ENCODE measurements at places on chromosomes 7 and 10.

DNA sequence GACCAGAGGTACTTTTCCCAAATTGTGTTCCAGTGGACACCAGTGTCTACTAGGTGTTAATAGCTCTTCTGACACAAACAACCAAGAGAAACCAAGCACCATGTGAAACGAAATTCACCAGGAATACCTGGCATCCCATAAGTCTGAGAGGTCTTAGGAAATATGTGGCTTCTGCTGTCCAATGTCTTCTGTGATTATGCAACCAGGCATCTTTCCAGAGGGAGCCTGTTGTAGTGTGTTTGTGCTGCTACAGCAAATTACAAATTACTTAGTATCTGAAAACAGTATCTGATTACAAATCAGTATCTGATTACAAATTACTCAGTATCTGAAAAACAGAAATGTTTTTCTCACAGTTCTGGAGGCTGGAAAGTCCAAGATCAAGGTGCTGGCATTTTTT is 133.6 kb upstream of the NPVF start:
- DNase-seq = no peak

DNA sequence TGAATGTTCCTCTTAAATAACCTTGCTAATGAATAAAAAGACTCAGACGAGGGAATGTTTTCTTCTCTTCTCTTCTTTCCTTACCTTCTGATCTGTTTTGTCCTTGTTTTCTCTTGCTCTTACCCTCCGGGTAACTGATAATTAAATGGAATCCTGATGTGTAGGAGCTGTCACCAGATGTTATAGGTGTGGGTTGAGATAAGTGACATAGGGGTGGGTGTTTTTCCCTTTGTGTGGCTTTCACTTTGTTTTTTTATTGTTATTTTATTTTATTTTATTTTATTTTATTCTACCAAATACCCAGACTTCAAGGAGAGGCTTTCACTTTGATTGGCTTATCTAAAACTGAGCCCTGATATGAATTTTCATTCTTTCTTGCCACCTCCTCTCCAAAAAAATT is 25.5 kb downstream of the ANLN start:
- no peak for DNase-seq

- peak; percentile 55 for DNase-seq
These were observed 378 bp downstream of the PIK3AP1 start for GRCh38 chr10:96719850-96720421.

DNA sequence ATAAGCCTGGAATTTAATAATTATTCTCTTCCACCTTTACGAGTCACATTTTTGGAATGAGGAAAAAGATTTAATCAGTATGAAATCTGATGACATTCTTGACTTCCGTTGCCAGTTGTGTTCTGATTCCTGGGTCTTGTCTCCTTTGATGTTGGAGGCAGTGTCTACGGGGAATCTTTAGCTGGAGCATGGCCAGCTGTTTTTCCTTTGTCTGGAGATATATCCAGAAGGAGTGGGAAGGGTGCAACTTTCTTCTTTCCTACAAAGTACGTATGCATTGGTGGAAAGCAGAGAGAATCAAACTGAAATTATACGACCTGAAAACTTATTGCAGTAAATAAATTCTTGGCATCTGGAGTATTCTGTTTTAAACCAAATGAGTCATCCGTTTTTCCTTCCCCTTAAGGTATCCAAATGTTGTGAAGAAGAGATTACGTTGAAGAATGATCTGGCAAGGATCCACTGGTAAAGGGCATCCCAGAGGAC is 6.9 kb upstream of the GNG11 start:
- no peak for DNase-seq

DNA sequence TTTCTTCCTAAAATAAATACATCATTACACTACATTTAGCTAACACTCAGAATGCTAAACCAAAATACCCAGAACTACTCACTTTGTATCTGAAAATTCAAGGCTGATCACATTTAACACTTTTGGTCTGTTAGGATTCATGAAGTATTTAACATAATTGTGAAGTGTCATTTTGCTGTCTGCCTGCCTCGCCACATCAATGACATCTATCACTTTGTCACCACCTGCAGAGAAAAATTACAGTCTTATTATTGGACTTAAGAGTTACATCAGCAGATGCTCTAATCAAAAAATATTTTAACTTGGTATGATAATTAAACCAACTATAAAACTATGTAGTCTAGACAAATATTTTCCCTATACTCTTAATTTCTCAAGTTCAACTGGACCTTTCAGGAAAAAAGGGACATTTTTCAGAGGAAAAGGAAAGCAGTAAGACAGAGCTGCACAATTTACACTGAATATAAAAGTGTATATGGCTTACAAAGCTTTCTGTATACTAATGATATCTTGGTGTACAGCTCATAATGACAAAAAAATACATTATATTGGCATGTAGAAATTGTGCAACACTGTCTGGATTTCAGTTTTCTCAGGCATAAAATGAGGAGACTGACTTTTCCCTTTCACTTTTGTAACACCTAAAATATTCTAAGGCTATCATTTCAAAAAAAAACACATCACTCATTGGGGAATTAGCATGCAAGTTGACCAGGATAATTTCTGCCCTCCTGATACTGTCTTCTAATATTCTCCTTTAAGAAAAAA is 49.2 kb downstream of the KDM7A start:
- no peak for DNase-seq

DNA sequence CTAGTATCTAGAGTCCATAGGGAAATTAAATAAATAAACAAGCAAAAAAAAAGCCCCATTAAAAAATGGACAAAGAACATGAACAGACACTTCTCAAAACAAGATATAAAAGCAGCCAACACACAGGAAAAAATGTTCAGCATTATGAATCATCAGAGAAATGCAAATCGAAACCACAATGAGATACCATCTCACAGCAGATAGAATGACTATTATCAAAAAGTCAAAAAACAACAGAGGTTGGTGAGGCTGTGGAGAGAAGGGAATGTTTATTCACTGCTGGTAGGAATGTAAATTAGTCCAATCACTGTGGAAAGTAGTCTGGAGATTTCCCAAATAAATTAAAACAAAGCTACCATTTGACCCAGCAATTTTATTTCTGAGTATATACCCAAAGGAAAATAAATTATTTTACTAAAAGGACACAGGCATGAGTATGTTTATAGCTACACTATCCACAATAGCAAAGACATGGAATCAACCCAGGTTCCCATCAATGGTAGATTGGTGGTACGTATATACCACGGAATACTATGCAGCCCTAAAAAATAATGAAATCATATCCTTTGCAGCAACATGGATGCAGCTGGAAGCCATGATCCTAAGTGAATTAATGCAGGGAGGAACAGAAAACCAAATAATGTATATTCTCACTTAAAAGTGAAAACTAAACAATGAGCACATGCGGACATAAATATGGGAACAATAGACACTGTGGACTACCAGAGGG is 366.5 kb upstream of the SEMA3C start:
- DNase-seq = no peak

DNA sequence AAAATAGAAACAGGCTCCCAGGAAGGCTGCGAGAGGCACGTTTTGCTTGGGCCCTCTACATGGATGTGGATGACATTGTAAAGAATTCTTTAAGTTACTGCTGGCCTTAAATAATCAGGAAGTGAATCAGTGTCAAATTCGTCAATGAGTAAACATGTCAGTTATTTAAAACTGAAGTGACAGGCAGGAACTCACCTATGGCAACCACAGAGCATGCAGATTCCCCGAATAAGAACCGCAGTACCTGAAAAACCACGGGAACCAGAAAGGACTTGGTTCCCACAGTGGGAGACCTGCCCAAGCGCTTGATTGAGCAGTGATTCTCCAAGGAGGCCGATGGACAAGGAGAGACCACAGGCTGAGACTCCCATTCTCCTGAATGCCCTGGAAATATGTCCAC is 351.2 kb upstream of the AKR1E2 start:
- DNase-seq = no peak

GRCh38 chr10:44581996-44582395 is 197.1 kb upstream of the CXCL12 start:
- DNase-seq = no peak

DNA sequence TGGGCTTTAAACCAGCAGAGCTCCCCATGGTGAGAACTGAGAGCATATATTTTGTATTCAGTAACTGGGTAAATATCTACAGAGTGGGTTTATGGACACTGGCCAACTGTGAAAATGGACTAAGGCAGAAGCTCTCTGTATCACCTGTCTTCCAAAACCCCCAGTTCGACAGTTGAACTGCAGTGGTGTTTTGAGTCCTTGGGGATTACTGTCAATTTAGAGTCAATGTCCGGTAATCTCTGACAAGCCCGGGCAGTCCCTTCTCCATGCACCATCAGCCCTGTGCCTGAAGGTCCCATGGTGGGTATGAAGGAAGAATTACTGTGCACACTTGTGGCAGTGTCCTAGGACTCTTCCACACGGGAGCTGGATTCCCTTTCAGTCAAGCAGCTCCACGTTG is 235.0 kb downstream of the CCSER2 start:
- DNase-seq = no peak

GRCh38 chr10:11381023-11381422 is 230.4 kb downstream of the USP6NL start:
- no peak for DNase-seq

Measured in T-helper 2 cell (primary cell).